ENCODE measurements at places on chromosomes 7 and 10.
A peak's percentile ranks its signal among the peaks of the same experiment; 100 is the strongest.

- DNase-seq: no peak
These were observed 40.0 kb upstream of the KMT2E start for GRCh38 chr7:104973909-104974415.

GRCh38 chr7:98816241-98816640 is 53.6 kb downstream of the TMEM130 start:
- peak; percentile 93 for DNase-seq

DNA sequence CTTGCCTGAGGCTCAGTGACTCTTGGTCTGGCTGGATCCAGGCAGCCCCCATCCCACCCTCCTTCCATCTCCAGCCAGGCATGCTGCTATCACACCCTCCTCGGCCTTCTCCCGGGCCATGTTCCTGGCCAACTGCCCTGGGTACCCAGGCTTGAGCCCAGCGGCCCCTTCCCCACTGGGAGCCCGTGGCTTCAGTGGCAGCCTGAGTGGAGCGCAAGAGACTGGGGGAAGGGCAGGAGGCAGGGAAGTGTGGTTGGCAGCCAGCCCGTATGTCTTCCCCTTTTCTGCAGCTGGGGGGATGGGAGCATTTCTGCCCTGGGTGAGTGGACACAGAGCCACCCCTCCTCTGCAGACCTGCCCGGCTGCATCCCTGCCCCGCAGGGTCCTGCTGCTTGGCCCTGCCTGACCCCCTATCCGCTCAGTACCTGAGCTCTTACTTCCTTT is 148.5 kb downstream of the ARHGAP22 start:
- DNase-seq: peak; percentile 79

DNA sequence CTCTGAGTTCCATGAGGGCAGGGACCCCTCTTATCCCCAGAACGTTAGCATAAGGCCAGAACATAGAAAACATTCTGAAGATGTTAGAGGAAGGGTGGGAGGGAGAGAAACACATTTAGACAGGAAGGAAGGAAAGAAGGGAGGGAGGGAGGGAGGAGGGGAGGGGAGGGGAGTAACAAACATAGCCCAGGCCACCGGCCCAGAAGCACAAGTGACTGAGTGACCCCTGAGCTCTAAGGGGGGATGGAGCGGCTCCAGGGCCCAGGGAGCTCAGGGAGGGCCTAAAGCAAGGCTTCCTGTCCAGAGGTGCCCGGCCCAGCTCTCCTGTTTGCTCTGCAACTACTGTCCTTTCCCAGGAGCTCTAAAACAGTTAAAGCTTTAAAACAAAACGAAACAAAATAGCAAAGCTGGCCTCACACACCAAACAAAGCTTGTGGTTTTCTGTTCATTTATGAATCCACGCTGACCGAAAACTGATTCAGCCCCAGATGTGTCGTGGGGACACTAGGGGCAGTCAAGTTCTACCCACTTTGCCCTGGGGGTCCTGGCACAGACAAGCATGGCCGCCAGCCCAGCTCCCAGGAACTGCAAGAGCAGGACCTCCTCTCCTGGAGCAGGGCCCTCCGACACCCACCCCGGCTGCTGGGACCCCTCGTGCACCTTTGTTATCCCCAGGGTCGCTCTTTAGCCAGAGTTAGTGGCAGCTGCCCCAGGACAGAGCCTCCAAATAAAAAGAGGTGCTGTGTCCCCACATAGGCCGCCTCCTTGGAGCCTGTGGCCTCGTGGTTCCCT is 496.2 kb upstream of the FOXK1 start:
- DNase-seq: no peak

DNA sequence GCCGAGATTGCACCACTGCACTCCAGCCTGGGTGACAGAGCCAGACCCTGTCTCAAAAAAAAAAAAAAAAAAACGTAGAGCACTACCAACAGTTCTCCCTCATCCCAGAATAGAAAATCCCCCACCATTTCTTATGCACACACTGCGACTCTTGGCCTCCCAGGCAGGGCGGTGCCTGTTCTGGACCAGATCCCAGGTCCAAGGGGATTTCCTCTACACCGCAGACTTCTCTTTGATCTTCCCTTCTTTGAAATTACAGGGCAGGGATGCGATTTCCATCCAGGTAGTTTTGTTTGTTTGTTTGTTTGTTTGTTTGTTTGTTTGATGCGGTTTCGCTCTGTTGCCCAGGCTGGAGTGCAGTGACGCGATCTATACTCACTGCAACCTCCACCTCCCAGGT is 91.8 kb downstream of the SEPTIN14 start:
- DNase-seq: no peak

DNA sequence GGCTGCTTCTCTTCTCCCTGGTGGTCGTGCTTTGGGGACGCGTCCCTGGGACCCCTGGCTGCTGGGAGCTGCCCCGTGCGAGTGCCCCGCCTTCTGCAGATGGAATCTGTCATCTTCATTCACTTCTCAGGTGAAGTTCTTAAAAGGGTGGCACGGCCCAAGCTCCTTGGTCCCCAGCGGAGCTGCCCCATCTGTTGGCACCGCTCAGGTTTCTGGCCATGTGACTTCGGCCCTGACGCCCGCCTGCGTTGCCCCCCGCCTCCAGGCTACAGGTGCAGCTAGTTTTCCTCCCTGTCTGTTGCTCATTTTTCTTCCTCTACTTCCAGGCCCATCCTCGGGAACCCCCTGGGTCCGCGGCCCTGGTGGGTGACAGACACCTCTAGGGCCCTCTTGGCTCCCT is 6.8 kb upstream of the NKX6-2 start:
- DNase-seq: no peak

DNA sequence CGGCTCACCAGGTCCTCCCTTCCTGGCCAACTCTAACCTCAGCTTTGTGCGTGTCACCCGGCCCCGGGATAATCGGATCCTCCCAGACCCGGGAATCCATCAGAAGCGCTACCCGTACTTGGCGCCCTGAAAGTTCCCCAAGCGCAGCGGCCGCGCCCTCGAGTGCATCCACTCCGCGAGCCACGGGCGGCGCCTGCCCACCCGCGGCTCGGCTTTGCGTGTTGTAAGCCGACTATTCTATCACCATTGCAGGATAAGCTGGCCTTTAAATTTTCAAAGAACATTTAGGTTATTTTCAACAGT is 35.7 kb upstream of the EBLN1 start:
- peak; percentile 70 for DNase-seq

DNA sequence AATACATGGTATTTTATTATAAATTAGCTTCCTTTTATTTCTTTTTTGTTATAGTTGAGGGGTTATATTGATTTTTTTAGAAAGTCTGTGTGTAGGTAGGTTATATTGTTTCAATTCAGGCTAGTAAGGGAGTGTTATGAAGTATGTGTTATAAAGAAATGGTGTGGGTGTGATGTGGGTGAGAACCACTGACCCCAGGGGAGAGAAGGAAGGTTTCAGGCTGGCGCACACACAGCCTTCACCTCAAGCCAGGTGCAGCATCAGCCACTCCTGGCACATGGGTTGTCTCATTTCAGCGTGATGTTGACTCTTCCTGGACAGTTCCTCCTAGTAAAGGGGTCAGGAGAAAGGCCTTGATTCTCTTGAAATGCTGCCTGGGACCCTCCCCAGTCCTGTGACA is 291.3 kb downstream of the POU6F2 start:
- no peak for DNase-seq

DNA sequence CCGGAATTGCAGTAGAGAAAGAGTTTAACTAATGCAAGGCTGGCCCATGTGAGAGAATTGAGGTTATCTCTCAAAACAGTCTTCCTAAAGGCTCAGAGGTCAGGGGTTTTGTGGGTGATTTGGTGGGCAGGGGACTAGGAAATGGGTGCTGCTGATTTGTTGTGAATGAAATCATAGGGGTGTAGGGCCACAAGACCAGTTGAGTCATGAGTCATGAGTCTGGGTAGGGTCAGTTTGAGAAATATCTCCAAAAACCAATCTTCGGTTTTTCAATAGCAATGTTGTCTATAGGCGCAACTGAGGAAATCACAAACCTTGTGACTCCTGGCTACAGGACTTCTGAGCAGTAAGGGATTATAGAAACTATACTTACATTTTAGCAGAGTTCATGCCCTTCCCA is 460.0 kb upstream of the NRP1 start:
- DNase-seq: no peak

- DNase-seq: no peak
These were observed 301.2 kb downstream of the PLXDC2 start for GRCh38 chr10:20117471-20117870.

- no peak for DNase-seq
These were observed 64.4 kb upstream of the NME8 start for GRCh38 chr7:37784015-37784414.

GRCh38 chr10:124864421-124865193 is 63.0 kb downstream of the ABRAXAS2 start:
- DNase-seq: no peak

DNA sequence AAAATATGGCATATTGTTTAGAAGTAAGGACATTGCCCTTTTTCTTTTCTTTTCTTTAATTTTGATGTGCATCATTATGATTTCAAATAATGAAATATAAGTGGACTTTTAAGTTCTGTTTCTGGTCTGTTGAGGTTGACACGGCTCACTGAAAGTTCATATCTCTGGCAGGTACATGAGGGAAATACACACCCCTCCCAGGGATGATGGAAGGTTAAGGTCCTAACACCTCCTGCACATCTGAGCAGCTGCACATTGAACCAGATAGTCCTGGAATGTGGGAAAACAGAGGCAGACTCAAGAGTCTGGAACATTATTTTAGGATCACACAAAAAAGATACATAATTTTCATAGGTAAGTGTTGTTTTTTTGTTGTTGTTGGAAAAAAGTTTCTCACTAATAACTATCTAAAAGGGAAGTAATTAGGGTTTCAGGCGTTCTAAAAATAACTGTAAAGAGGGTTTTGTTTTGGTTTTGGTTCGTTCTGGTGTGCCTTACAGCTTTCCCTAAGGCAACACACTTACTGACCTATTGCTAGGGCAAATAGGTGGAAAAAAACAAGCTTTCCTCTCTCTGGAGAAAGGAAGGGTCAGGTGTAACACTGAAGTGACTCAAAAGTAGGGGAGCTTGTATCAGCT is 201.2 kb upstream of the PRKCQ start:
- DNase-seq: no peak

DNA sequence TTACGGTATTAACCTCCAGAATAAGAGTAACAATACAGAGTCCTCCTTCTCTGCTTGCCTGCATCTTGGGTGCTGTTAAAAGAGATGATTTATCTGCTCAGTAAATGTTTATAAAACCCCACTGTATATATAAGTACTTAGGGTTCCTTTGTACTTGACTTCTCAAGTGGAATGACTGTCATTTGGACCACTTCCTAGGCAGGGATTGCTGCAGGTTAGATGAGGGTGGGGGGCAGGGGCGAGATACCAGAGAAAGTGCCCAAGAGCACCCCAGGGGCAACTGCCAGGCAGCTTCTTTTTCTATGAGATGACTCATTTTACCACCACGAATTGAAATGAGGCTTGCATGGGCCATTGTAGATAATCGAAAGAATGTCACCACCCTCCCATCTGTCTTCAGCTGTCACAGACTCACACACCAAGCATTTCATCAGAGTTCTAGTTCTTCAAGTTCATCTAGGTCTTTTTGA is 421.9 kb upstream of the GALNT17 start:
- no peak for DNase-seq

Data from tibial artery (tissue), 4 donors.